ENCODE measurements at places on chromosomes 3 and 15.

- DNase-seq, result no peak
Observed at GRCh38 chr3:37139567-37140052, 34.8 kb downstream of the LRRFIP2 start.

DNA sequence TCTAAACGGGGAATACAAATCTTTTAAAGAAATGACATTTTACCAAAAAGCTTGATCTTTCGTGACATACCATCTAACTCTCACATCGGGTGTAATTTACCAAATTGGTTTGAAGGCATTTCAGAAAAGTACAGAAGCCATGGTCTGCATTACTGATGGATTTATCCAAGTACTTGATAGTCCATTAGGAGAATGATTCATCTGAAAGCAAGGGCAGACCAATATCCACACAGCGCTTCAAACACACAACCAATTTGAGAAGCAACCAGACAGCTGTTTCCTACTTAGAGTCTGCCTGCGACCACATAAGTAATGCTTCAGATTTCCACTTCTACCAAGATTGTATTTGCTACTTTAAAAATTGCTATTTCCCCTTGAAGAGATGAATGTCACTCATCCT is 697.6 kb upstream of the ALCAM start:
- no peak for DNase-seq

DNA sequence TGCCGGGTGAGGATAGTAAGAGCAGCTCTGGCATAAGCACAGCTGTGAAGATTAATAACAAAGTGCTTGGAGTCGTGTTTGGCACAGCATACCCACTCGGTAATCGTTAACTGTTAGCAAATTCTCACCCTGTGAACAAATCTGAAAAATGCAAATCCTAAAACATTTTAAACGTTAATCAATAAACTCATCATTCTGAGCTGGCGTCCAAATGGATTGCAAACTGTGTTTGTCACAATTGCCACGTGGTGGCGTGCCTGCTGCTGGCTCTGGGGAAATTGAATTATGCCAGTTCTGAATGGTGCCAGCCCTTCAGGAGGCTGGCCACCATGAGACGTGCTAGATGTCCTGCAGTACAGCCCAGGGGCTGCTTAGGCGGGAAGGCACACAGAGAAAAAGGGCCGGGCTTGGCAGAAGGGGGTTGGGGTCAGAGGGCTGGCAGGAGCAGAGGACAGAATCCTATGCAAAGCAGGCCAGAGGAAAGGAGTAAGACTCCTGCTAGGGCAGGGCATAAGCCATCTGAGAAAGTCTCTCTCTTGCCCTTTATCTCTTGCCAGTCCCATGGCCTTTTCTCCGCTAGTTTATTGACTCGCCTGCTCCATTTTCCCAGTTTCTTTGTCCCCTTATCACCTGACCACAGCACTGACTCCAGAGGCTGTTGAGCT is 22.1 kb upstream of the POLG start:
- DNase-seq, result no peak

- no peak for DNase-seq
Observed at GRCh38 chr3:17360991-17361390, 381.4 kb downstream of the TBC1D5 start.

GRCh38 chr3:12352253-12352652 is 63.4 kb downstream of the PPARG start:
- DNase-seq, result no peak

DNA sequence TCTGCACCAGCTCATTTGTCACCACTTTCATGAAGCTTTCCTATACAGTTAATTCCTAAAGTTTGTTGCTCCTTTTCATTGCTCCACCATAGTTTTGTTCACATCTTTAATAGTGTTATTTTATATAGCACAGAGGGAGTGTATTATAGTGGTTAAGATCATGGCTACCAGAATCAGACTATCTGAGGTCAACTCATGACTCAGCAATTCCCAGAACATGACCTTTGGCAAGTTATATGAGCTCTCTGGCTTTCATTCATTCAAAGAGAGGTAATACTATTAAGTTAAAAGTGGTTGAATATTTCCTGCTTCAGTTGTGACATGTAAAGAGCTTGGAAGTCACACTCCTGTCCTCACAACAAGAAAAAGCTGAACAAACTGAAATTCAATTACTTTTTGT is 1073.5 kb downstream of the NAALADL2 start:
- DNase-seq, result no peak

DNA sequence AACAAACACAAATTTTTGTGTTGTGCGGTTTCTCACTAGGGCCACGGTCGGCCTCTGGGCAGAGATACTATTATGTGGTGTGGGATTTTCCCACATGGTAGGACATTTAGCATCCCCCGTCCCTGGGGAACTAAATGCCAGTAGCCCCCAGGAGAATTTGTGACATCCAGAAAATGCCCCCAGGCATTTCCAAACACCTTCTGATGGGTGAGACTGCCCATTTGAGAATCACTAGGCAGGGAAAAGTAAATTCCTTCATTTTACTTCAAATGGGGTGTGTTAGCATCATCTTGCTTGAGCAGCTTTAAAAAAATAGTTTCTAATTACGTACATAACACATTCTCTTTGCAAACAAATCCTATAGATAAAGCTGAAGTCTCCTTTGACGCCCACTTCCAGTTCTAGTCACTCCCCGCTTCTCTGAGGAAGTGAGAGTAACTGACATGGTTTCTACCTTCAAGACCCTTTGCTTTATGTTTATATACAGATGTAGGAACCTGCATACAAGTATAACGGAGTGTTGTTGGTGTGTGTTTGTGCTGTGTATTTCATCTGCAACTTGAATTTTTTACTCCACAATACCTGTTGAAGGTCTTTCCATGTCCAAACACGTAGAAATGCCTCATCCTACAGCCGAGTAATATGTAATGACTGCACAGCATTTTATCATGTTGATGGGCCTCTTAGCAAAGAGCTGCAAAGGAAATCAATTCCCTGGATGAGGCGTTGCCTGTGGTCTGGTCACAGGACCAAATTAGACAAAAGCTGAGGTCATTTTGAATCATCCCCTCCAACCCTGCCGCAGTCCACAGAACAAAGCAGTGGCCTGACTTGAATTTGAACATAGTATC is 31.4 kb upstream of the ZBTB38 start:
- peak; percentile 82 for DNase-seq

DNA sequence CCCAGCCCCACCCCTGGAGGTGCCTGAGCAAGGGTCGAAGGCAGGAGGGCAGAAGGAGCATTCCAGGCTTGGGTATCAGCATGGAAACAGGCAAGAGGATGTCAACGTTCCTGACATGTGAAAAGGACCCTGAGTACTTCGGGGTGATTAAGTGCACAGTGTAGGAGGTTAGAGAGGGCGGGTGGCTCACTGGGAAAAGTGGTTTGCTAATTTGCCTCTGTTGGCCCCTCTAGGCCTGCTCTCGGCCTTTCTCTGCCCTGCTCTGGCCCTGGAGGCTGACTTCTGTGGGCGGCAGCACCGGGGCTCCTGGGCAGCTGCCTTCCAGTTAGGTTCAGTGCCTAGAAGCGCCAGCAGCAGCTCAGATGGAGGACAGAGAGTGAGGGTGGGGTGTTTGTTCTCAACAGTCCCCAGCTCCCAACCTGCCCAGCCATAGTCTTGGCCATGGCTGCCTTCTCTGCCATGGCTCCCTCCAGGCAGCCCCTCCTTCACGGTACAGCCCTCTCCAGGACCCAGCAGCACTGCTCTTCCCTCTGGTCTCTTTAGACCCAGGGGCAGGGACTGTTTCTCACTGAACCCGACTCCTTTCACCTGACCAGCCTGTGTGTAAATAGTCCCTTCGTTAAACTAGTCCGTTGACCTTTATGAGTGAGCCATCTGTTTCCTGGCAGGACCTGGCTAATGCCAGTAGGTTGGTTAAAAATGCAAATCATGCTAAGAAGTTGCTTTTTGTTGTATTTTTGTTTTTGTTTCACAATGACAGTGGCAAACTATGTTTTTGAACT is 107.1 kb upstream of the TPM1 start:
- no peak for DNase-seq

- DNase-seq, result peak; percentile 78
Observed at GRCh38 chr15:90058308-90058707, 44.0 kb downstream of the IDH2 start.

DNA sequence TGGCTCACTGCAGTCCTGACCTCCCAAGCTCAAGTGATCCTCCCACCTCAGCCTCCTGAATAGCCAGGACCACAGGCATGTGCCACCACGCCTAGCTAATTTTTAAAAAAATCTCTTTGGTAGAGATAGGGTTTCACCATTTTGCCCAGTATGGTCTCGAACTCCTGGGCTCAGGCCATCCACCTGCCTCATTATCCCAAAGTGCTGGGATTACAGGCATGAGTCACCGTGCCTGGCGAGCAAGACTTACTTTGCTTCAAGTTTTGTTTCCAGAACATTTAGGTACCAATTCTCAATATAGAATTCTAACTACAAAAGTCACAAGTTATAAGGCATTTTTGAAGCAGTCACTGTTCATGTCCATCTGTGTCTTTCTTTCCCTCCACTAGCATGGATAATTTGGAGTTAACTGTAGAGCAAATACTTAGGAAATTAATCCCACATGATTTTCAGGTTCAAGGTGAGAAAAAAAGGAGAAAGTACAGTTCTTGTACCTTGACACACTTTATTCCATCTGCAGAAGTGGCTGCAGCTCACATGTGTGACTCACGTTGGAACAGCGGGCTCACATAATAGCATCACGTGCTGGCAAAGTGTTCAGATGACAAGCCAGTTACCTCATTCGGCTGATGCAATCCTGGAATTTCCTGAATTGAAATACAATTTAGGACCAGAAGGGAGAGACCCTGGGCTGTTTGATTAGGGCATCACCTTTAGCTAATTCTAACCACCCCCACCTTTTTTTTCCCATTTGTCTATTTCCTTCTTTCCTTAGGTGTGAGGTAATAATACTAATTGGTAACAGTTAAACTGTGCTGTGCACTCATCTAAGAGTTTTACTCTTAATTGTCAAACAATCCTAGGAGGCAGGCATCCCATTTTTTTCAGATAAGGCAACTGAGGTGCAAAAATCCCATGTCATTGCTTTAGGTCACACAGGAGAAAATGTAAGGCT is 46.9 kb upstream of the NEDD4 start:
- no peak for DNase-seq

DNA sequence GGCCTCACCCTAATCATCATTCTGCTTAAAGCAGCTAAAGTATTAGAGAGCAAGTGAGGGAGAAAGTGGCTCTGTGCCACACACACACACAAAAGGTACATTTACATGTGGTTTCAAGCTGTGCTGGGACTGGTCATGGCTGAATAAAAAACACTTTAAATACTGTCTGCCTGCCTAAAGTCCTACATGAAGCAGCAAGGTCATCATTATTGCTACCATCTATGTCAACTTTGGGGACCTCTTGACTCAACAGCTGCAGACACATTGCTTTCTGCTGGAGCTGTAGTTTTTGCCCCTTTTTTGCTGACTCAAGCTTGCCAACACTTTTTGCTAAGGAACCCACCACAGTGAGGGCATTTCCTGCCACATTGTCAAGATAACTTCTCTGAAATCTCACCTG is 1237.9 kb downstream of the ROBO2 start:
- DNase-seq, result no peak

DNA sequence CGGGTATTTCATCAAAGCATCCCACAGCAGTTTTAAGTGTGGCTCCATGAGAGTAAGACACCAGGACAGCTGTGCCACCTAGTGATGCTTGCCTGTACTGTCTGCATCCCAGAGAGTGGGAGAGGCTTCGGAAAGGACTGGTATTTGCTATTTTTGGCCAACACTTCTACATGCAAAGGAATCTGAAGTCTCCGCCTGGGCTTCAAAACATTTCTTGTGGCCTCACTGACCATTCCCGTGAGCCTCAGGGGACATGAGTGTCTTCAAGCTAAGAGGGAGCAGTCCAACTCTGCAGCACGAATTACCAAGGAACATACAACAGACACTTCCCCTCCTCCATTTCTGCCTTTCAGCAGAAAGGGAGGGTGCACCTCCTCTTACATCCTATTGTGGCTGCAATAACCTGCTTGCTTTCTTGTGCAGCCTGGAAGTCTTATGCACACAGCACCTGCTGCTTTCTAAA is 177.5 kb downstream of the RORA start:
- DNase-seq, result no peak

DNA sequence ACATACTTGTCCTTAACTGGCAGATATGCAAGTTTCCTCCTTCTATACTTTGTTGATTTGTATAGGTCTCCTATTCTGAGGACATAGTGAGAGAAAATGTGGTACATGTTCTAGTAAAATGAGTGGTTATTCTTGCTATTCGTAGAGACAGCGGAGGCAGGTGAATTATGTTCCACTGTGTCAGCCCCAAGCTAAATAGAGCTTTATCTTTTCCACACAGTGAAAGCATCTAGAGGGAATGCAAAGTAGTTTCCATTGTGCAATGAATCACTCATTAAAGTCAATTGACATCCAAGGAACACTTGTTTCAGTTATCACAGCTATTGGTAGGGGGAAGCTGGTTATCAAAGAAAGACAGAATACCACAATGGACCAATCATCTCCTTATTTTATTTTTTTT is 262.4 kb downstream of the NLGN1 start:
- no peak for DNase-seq

DNA sequence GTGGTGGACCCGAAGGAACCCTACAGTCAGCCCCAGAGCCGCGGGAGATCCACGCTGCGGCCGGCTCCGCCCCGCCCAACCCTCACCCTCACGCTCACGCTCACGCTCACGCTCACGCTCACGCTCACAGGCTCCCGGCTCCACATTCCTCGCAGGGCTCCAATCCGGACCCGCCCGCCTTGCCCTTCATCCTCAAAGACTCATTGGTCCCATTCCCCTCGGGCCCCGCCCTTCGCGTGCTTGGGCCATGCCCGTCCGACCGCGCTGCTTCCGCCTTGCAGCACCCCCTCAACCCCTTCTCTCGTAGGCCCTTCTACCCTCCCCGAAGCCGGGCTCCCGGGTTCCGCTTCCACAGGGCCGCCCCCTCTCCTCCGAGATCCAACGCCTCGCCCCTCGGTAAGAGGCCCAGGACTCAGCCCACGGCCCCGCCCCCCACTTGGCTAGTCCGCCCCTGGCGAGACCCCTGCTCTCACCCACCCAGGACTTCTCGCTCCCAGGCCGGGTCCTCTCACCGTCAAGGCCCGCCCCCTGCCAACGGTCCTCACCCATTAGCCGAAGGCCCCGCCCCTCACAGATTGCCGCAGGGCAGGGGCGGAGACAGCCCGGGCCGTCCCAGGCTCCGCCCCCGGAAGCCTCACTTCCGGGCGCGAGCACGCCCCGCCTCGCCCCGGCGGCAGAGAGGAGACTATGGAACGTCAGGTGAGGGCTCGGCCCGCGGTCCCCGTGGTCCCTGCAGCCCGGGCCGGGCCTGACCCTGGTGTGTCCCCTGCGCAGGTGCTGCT is at the start of gene APEH:
APEH (plus strand) TSS at position 637 of the 782 bp plus-strand sequence; CDS start at position 688, 51 bp downstream.
- peak; percentile 99 for DNase-seq

DNA sequence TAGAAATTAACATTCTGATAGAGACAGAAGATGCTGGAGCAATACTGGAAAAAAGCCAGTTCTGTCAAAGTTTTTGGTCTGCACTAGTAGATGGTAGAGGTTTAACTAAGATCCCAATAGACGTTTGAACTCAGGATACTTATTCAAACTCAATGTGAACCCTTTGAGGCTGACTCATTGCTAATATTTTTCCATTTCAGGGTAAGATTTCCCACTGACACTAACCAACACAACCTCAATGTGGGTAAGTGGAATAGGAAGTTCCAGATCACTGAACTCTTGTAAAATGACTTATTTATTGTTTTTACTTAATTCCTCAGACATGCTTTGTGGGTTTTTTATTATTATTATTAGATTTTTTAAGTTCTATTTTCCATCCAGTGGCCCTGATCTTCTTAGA is 1024.8 kb downstream of the EPHA3 start:
- no peak for DNase-seq

GRCh38 chr3:194661374-194661773 is 10.6 kb downstream of the LSG1 start:
- DNase-seq, result no peak

- peak; percentile 69 for DNase-seq
Observed at GRCh38 chr15:69304182-69304545, 5.5 kb downstream of the PAQR5 start.

- DNase-seq, result no peak
Observed at GRCh38 chr15:90790057-90790456, 72.9 kb downstream of the BLM start.
